Stimulated activated CD4-positive, alpha-beta T cell treated with anti-CD3 and anti-CD28 coated beads, Interleukin-4, amount 100 ng/mL, for 1 hour (primary cell): ENCODE measurements at places on chromosomes 12 and 14.

DNA sequence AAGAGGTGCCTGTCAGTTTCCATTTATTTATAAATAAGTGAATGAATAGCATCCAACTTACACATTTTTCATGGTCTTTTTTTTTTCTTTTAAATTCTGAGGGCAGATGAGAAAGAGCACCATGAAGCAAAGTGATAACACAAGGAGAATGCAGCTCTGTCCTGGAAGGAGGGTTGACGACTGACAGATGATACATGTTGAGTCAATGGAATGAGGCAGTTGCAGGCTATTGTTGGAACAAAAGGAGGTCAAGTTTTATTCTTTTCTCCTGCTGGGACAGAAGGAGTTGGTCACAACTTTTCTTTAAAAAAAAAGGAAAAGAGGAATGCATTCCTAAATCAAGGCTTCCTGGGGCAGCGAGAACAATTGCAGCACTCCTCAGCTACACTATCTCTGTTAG is 119.9 kb upstream of the PLEKHG7 start:
- DNase-seq, result no peak

- DNase-seq, result no peak
Observed at GRCh38 chr14:67679006-67679405, 4.6 kb upstream of the VTI1B start.

DNA sequence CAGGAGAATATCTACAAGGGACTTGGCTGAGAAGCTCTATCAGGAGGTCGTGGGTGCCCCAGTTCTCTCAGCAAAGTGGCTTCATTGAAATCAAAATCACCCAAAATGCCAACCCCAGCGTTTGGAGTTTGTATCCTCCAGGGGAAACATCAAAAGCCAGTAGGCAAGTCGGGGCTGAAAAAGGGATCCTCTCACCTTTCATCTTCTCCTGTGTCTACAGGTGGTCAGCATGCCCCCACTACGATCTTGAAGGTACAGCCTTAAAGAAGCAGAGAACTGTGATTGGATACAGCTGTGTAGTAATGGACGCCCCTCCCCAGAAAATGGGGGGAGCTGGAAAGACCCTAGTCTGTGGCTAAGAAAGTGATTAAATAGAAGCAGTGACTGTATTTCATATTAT is 22.2 kb downstream of the HRK start:
- no peak for DNase-seq

DNA sequence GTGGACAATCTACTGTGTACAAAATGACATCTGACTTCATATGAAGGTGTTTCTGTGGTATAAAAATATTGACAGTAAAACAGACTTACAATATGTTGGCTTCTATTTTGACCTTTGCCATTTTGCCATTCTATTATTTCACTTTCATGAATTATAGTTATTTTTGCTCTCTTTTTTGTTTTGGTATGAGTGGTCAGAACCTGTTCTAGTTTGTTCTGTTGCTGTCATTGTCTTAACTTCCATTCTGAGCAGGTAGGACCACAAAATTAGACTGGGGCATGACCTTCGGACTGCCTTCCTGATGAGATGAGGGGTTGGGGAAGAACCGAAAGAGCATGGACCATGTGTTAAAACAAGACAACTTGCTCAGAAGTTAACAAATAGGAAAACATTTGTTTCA is 36.5 kb upstream of the IFNG-AS1 start:
- no peak for DNase-seq

GRCh38 chr14:70995211-70995610 is 88.0 kb downstream of the PCNX1 start:
- DNase-seq, result no peak

DNA sequence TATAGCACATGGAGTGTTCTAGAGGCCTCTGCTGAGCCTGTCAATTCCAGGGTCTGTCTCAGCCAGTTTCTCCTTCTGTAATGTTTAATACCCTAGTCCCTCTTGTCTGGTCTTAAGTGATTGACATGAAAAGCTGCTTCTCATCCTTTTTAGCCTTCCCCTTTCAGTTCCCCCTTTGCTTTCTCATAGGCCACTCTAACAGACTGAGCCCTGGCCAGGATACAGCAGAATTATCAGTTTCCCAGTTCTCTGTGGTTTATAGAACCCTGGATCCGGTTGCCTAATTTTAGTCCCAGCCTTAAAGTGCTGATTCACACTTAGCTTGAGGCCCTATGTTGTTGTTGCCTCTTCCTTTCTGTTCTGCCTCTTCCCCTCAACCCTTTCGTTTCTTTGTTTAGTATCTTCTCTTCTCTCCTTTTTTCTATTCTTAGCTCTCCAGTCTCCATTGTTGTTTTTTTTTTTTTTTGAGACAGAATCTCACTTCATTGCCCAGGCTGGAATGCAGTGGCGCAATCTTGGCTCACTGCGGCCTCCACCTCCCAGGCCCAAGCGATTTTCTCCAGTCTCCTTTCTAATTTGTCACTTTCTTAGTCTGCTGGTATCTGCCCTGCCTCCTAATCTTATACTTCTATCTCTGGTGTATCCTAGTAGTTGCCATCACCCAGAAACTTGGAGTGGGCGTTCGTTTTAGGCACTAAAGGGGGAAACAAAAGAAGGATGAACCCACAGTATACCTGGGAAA is 2.9 kb upstream of the BIN2 start:
- DNase-seq, result no peak

DNA sequence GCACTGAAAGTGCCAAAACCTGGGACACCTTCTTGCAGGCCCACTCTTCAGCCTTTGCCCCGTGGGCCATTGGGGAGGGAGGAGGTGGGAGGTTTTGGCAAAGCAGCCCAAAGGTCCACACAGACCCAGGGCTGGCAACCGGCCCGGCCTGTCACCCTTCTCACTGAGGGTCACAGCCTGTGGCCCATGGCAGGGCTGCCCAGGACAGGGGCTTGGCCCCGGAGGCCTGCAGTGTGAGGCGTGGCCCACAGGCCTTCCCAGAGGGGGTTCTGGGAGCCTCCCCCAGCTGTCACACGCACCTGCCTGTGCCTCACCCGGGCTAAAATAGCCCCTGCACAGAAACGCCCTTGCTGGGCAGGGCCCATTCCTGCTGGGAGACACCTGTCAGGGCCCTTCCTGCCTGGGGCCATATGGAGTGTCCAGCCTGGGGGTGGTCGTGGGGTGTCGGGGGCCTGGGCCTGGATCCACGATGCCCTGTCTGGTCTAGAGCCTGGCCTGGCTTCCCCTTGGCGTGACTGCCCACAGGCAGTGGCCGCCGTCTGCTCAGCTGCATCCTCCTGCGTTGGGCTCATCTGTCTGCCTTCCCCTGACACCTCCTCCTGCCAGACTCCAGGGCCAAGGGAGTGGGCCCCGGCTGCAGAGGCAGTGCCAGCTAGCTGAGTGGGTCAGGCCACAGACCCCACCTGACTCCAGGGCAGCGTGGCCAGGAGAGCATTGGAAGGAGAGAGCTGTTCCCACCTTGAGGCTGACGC is 19.2 kb downstream of the PACS2 start:
- DNase-seq, result no peak

GRCh38 chr12:129887101-129887500 is 16.7 kb downstream of the TMEM132D start:
- DNase-seq, result no peak

- DNase-seq, result no peak
Observed at GRCh38 chr12:55446326-55446725, 2.5 kb downstream of the OR6C2 start.

GRCh38 chr14:102778338-102779083 is 1.3 kb downstream of the TRAF3 start:
- DNase-seq, result peak; percentile 17

GRCh38 chr14:81837304-81837703 is 303.7 kb upstream of the SEL1L start:
- DNase-seq, result no peak

DNA sequence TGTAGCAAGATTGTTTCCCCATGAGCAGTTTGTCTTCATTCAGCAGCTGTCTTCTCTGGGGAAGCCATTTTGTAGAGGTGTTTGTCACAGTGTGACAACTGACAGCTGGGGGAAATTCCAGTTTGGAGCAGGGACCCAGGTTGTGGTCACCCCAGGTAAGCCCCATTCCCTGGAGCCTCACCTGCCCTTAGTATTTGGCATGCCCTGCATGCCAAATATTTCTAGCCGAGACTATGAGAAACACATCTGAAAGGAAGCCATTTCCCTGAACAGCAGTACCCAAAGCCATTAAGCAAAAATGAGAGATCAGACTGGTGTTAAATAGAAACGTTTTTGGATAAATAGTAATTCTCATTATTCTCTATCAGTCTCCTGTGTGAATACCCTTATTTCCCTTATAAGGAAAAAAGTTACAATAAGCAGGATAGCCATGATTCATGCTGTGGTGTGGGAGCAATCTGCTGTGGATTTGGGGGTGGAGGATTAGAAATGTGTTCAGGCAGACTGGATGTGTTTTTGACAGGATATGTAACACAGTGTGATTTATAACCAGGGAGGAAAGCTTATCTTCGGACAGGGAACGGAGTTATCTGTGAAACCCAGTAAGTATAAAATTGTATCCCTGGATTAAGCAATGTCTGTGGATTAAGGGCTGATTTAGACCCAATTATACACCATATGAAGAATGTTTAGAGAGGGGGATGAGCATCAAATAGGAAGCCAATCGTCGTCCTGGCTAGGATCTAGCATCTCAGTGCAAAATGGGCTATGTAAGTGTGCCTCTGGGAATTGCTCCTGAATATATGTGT is 68.9 kb downstream of the DAD1 start:
- DNase-seq, result no peak

DNA sequence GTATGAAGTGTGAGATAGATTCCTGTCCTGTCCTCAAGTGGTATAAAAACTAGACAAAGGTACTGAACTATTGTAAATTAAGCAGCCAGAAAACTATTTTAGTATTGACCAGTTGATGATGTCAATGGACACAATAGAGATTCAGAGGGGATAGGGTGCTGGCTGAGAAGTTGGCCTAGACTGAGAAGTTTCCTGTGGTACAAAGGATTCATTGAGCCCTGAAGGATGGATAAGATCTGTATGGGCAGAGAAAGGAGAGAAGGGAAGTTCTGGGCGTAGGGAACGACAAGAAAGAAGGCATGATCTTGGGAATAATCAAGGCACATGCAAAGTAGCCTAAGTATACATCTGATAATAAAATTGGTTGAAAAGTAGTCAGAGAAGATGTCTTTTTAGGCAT is 44.6 kb downstream of the DAD1 start:
- DNase-seq, result no peak

GRCh38 chr12:45379261-45379660 is 163.4 kb downstream of the ANO6 start:
- no peak for DNase-seq

GRCh38 chr14:21072031-21072473 is 1.9 kb downstream of the ARHGEF40 start:
- DNase-seq, result no peak

GRCh38 chr14:77378701-77379100 is 1.5 kb downstream of the SAMD15 start:
- DNase-seq, result no peak

DNA sequence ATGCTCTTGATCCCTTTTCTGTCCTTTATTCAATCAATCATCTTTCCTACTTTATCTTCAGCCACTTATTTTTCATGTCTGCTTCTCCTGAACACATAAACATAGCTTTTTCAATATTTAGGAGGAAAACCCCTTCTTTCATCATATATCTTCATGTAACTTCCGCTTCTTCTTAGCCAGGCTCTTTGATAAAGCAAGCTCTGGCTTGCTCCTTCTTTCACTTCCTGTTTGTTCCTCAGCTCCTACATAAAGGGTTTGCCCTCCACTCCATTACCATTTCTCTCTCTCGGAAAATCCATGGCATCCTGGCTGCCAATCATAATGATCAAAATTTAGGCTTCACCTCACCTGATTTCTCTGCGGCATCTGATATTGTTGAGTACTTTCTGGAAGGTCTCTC is 33.7 kb upstream of the HELB start:
- no peak for DNase-seq

DNA sequence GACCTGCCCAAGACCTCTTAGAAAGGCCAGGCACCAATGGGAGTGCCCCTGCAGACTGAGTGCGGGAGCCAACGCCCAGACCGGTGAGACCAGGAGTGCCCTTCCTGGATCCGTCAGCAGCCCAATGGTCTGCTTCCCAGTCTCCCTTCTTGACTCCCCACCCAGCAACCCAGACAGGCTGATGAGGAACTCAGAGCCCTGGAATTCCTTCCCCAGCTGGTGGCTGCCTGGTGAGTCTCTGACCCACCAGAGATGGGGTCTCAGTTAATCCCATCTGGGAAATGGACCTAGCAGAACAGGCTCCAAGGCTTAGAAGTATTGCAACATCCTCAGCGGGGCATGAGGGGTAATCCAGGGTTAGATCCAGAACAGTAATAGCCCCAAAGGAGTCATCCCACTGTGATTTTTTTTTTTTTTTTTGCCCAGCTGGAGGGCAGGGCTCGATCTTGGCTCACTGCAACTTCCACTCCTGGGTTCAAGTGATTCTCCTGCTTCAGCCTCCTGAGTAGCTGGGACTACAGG is 1.5 kb upstream of the RASAL1 start:
- no peak for DNase-seq

DNA sequence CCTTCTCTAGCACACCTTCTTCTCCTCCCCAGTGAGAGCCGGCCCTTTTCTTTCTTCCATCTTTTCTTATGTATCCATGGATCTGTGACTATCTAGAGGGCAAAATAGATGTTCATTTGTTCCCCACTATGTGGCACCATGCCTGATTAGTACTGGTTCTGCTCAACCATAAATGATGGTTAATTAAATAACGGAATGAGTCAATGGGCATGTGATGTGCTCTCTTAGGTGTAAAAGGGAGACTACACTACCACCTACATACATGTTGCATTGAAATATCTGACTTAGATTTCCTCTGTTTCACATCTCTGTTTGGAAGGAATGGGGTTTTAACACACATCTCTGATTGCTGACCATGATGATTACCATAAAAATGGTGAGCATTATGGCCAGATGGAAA is 116.5 kb downstream of the BTG1 start:
- no peak for DNase-seq

GRCh38 chr12:123382684-123383083 is 1.2 kb upstream of the KMT5A start:
- DNase-seq, result no peak

DNA sequence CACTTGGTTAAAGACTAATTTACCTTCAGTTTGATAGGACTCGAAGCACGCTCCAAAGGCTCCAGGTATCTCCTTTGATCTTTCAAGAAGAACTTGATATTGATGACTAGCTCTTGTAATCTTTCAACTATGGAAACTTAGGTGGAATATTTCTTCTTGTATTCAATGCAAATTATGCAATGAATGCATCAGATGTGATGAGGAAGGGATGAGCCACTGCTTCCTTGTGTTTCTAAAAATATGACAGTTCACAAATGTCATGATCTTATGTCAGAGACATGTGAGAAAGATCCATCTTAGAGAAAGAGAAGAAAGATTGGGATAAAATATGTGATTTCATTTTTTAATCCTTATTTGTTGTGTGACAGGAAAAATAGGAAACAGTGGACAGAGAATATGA is 9.9 kb downstream of the RNASE9 start:
- no peak for DNase-seq

- no peak for DNase-seq
Observed at GRCh38 chr12:46205294-46205693, 63.5 kb downstream of the SLC38A1 start.
